Foreskin fibroblast (primary cell): ENCODE measurements at places on chromosomes 3 and 15.

- DNase-seq, result no peak
Observed at GRCh38 chr15:80416702-80417101, 12.5 kb downstream of the ARNT2 start.

DNA sequence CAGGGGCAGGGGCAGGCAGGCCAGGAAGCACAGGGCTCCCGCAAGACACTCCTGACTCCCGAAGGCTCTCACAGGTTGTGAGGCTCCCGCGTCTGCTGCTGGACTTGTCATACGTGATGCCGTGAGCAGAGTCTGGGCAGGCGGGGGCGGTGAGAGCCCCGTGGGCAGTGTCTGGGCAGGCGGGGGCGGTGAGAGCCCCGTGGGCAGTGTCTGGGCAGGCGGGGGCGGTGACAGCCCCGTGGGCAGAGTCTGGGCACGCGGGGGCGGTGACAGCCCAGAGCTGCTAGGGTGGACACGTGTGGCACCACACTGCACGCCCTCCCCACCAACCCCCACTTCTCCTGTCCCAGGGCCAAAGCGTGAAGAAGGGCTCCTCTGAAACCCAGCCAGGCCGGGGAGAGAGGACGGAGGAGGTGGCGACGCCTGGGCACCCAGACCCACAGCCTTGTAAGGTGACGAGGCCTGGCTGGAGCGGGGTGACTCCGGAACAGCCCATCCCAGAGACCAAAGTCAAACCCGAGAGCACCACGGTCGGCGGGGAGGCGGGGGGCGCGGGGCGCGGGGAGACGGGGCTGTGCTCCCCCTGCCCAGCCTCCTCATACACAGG lies 35.0 kb downstream of the TNK2 start:
- DNase-seq, result no peak

DNA sequence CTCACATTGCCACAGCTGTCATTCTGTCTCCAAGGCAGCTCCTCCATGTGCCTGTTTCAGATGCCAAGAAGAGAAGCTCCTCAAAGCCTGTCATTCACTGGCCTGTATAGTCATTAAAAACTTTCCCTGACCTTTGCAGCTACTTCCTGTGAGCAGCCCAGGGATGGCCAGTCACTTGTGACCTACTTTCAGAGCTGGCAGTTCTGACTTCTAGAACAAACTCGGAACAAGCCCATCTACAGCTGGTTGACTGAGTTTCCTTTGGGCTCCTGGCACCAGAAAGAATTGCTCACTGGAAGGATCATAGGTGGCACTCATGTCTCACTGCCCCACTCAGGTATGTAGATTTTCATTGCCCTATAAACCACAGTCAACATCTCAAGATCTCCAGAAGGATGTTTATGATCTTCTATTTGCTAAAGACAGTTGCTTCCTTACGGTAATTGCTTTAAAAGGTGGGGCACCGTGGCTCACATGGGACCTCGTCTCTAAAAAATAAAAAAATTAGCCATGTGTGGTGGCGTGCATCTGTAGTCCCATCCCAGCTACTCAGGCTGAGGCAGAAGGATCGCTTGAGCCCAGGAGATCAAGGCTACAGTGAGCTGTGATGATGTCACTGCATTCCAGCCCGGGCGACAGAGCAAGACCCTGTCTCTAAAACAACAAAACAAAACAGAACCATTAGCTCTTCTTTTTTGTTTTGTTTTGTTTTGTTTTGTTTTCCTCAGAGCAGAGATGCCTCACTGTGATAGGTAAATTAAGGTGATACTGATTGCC lies 11.2 kb upstream of the ATP13A3 start:
- peak; percentile 58 for DNase-seq

DNA sequence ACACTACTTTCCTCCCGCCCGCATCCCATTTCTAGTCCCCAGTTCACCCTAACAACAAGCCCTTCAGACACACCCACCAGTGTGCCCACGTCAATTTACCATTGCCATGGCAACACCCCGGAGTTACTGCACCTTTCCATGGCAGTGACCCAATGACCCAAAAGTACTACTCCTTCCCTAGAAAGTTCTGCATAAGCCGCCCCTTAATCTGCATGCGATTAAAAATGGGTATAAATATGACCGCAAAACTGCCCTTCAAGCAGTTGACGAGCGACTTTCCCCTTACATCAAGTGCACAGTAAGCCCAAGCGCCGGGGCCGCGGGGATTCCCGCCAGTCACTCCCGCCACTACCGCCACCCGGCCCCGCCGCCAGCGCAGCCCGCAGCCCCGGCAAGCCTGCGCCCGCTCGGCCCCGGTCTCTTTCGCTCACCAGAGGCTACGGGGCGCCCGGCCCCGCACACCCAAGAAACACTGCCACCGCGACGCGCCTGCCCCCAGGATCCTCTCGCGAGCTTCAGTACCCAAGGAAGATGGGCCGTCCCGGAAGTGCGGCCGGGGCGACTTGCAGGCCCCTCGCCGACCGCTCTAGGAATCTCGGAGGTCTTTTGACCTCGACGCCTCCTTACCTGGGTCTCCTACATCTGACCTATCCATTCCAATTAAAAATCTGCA lies 27.2 kb upstream of the ZNF502 start:
- peak; percentile 81 for DNase-seq

DNA sequence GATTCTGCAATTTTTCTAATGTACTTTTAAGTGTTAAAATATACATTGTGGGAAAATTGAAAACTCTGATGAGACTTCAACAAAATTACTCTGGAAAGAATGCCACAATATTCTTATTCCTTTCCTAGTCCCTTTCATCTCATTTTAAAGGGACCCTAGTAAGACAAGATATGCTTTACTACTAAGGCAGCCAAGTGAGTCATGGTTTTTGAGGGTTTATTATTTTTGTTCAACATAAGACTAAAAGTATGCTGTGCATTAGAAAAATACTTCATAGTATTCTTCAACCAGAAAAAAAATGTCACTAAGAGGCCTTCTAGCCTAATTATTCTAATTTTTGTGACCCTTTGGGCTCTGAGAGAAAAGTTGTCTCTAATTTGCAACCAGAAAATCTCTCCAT lies 7.4 kb downstream of the IL12A start:
- peak; percentile 26 for DNase-seq

DNA sequence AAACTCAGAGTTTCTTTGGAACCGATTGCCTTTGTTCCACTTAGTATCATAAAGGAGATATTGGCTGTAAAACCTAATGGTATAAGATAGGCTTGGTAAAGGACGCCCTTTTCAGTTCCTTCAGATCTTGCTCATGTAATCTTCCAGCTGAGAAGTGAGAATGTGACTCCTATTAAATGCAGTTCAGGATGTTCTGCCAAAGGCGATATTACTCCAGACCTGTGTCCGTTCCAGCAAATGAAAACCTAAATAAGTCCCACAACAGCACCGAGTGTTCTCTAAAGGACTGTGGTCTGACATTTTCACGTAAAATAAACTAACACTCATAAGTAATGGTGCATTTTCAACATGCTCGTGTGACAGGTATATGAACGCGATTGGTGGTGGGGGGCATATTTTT lies 276.2 kb downstream of the FEZF2 start:
- no peak for DNase-seq

DNA sequence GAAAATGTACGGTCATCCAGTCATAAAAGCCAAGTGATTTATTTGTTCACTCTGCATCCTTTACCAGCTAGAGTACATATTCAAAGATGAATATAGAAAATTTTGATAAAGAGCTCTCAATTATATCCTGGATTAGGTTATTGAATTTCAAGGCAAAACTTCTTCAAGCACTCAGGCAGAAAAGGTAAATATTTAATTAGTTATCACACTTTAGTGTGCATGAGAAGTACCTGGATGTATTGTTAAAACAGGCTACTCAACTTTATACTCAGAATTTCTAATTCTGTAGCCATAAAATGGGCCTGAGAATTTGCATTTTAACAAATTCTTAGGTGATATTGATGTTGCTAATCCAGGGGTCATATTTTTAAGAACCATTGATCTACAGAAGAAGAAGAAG lies 45.3 kb downstream of the ILDR1 start:
- DNase-seq, result no peak

GRCh38 chr3:119161240-119161639 lies 12.2 kb upstream of the UPK1B start:
- no peak for DNase-seq

- no peak for DNase-seq
Observed at GRCh38 chr3:11552289-11553264, 91.1 kb downstream of the VGLL4 start.

DNA sequence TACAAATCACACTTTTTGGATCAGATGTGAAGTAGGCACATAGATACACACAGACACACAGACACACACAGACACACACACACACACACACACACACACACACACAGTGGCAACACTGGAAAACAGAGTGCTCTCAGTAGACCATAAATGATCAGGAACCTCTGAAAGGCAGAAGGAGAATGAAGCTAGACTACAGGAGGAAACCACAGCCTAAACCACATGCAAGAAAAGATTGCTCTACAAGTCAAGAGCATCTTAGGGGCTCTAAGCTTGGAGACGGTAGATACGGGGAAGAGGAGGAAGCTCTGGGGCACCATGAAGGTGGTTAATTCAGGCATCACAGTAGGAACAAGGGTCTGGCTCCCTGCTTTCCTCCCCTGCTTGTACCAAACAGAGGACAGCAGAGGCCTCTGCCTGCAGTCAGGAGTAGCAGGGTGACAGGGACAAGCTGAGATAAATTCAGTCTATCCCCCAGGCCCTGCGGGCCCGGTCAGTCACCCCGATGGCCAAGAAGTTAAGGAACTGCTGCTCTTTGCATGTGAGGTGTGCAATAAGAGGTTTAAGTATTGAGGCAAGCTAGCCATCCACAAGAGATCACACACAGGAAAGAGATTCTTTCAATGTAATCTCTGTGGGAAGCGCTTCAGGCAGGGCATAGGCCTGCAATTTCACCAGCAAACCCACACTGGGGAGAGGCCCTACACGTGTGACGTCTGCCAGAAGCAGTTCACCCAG lies 23.5 kb upstream of the ARPIN start:
- no peak for DNase-seq

GRCh38 chr3:40877631-40878463 lies 321.5 kb upstream of the CTNNB1 start:
- DNase-seq, result no peak

DNA sequence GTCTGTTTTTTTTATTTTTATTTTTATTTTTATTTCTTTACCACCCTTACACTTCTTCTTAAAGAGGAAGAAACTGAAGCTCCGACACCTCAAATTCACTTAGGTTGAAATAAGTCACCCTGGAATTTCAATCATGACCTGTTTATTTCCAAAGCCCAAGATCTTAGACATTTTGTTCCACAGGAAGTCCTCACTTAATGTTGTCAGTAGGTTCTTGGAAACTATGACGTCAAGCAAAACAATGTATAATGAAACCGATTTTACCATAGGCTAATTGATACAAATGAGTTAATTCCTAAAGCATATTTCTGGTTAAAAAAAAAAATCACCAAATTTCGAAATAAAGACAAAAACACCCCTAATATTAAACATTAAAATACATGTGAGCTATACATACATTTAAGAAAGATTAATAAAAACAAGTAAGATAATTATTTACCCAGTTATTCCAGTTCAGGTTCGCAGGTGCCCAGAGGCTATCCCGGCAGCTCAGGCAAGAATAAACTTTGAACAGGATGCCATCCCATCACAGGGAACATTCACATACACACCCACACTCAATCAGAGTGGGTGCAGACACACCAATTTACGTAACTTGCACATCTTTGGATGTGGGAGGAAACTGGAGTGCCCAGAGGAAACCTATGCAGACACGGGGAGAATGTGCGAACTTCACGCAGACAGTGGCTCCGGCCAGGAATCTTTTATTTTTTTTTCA lies 391.0 kb downstream of the RAP2B start:
- DNase-seq, result no peak

GRCh38 chr15:70147778-70148177 lies 50.1 kb upstream of the TLE3 start:
- no peak for DNase-seq

DNA sequence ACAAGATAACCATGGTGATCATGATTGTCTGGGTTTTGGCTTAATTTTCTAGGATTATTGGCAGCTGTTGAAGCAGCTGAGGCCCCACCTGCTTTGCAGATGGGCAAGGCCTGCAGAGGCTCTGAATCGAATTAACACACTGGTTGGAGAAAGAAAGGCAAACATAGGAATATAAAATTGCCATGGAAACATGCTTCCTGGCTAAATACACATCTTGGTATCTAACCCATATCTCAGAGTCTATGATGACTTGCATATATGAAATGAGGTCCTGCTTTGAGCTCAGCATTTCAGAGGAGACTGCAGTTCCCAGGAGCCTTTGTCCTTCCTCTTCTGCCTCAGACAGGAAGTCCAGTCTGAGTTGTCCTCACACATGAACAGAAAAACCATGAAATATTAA lies 24.3 kb upstream of the SV2B start:
- no peak for DNase-seq

DNA sequence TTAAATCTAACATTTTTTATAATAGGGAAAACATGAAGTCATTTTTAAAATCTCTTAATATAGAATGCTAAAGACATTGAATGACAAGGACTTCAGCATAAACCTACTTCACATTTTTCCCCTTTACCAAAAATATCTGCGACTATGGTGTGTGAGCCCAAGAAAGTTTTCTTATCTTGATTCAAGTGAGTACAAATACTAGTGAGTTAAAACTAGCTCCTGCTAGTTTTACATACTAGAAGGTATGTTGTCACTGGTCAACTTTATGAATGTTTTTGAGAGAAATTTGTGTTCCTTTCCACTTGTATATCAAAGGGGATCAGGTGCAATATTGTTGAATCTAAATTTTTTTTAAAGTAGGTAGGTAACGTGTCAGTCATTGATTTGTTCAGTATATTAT lies 152.4 kb upstream of the CGNL1 start:
- no peak for DNase-seq

- DNase-seq, result no peak
Observed at GRCh38 chr15:90082140-90082715, 20.0 kb downstream of the IDH2 start.

- no peak for DNase-seq
Observed at GRCh38 chr3:52688266-52688665, 2.4 kb downstream of the GNL3 start.

- DNase-seq, result no peak
Observed at GRCh38 chr3:50876947-50877346, 202.2 kb downstream of the DOCK3 start.

- DNase-seq, result no peak
Observed at GRCh38 chr3:394775-395174, 198.2 kb downstream of the CHL1 start.

- DNase-seq, result no peak
Observed at GRCh38 chr15:97686324-97686723, 274.2 kb upstream of the ARRDC4 start.

DNA sequence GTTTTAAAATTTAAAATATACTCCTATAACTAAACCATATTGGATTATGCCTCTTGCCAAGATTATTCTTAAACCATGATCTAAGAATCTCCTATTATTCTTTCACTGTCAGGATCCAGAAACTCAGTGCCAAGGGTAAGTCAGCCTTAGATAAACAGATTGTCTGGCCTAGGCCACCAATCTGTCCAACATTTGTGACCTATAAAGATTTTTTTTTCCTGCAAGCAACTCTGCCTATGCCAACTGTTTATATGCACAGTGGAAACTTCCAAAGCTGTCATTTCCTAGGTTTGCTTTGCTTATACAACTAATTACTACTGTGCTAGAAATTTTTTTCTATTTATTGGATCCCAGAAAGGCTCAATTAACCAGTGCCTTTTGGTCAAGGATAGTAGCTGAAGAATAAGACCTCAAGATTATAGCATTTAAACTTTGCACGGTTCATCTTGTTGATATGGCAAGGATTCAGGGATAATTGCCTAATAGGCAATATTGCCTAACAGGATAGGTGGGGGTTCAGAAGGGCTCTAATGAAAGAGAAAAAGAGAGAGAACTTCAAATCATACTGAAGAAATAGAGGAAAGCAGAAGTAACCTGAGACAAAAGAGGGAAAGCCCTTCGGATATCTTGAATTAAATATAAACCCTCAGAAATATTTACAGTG lies 22.8 kb downstream of the GAP43 start:
- peak; percentile 31 for DNase-seq

- no peak for DNase-seq
Observed at GRCh38 chr3:105798381-105798934, 70.4 kb downstream of the CBLB start.
